ENCODE measurements at places on chromosomes 7 and 10.

DNA sequence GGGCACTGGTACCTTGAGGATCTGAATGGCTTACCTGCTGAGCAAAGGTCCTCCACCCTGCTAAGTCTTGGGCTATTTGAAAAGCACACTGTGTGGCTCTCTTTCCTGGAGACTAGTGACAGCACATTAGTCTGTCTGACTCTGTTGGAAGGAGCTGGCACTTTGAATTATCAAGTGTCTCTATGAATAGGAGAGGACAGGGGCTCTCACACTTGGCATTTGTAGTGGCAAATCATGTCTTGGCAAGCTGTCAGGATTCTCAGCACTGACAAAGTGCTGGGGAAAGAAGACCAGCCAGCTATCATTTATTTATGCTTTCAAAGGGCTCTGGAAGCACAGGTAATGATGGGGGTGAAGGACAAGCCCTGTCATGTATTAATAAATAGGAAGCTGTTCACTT, 62.8 kb downstream of the MTPN start:
- H3K27ac ChIP-seq: no peak overlapping the region
- H3K36me3 ChIP-seq: no peaks in the 10 kb centered on the region
- no peak for DNase-seq
- no peaks in the 10 kb centered on the region for H3K27me3 ChIP-seq
- H3K4me1 ChIP-seq: no peaks in the 10 kb centered on the region

GRCh38 chr7:45702751-45703150, 128.6 kb downstream of the ADCY1 start:
- no peaks in the 10 kb centered on the region for H3K4me1 ChIP-seq
- DNase-seq: peak; percentile 19
- H3K27ac ChIP-seq: no peak overlapping the region
- H3K27me3 ChIP-seq: peaks cover 8% of the 10 kb centered on the region
- no peak overlapping the region for H3K4me3 ChIP-seq
- no peaks in the 10 kb centered on the region for H3K36me3 ChIP-seq

GRCh38 chr10:15763006-15763405, 43.3 kb upstream of the ITGA8 start:
- no peak for DNase-seq
- no peaks in the 10 kb centered on the region for H3K4me1 ChIP-seq
- H3K27ac ChIP-seq: no peak overlapping the region
- H3K36me3 ChIP-seq: no peaks in the 10 kb centered on the region

- H3K4me1 ChIP-seq: no peaks in the 10 kb centered on the region
- H3K27me3 ChIP-seq: no peaks in the 10 kb centered on the region
- no peak for DNase-seq
- peaks cover 20% of the 10 kb centered on the region for H3K36me3 ChIP-seq
Observed at GRCh38 chr7:73700581-73701134, 17.3 kb downstream of the BUD23 start.
